Stimulated activated CD8-positive, alpha-beta memory T cell treated with anti-CD3 and anti-CD28 coated beads, Interleukin-15, amount 100 ng/mL, for 48 hours (primary cell): ENCODE measurements at places on chromosomes 4 and X.
A peak's percentile ranks its signal among the peaks of the same experiment; 100 is the strongest.

- DNase-seq, result peak; percentile 15
Measured at GRCh38 chr4:71186566-71187403, 152.0 kb upstream of the SLC4A4 start.

DNA sequence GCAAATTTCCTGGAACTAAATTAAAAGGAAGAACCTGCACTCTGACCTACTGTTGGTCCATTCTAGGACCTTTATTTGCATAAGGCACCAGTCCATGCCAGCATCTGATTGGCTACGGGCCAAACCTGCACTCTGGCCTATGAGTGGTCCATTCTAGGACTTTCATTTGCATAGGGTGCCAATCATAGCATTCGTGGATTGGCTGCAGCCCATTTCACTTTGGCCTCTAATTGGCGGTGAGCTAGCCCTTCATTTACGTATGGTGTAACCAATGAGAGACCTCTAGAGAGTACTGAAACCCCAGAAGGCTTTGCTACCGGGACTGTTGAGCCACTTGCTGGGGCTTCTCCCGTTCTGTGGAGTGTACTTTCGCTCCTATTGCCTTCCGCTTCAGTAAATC is 6.1 kb upstream of the RNF175 start:
- no peak for DNase-seq

DNA sequence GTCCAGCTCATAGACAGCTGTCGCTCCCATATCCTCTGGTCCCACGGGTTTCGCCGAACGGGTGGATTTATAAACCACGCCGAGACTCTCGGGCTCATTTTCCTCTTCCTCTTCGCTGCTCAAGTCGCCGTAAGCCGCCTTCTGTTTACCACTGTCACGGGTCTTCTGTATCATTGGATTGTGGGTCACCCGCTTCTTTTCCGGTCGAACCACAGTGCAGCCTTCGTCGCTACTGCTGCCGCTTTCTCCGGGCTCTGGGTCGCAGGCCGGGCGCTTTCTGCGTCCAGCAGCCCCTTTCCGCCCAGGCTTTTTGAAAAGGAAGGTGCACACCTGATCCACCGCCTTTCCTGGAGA is 311 bp downstream of the RNF113A start:
- DNase-seq, result no peak

DNA sequence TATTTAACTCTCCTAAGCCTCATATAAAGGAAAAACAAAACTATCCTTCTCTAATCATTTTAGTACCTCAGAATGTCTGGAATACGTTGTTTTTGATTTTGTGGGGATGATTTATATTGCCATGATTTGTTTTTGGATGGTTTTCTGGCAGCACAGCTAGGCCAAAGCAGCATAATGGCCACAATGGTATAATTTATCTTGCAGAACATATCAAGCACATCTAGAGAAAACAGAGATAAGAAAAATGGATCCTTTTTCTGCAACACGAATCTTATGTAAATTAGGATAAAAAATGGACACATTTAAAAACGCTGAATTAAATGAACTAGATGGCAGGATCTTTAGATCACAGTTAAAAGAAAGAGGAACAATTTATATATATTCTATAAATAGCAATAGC is 269.9 kb upstream of the FAT4 start:
- DNase-seq, result no peak

DNA sequence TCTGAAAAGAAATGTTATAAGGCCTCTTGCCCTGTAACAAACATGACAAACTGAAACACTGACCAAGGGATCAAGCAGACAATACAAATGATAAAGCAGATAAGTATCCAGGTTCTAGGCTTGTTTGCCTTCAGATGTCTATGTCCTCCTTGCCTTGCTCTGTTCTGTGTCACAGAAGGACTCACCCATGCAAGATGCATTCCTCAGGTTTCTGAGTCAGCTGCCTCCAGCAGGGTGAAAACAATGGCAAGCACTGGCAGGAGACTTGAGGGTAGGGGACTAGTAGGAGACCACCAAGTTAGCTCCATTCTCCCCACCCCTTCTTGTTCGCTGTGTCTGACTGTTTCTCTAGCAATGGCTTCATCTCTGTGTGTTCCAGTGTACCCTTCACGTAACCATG is 76.6 kb upstream of the CXXC4 start:
- no peak for DNase-seq

GRCh38 chr4:7358100-7358735 is 76.5 kb downstream of the PSAPL1 start:
- DNase-seq, result no peak

GRCh38 chrX:133085785-133086184 is 11.1 kb downstream of the USP26 start:
- DNase-seq, result no peak

- no peak for DNase-seq
Measured at GRCh38 chrX:142898164-142898563, 127.6 kb upstream of the SPANXN4 start.

- no peak for DNase-seq
Measured at GRCh38 chr4:123144616-123145015, 222.2 kb upstream of the NUDT6 start.

GRCh38 chr4:7197910-7198309 is 5.6 kb downstream of the SORCS2 start:
- no peak for DNase-seq

DNA sequence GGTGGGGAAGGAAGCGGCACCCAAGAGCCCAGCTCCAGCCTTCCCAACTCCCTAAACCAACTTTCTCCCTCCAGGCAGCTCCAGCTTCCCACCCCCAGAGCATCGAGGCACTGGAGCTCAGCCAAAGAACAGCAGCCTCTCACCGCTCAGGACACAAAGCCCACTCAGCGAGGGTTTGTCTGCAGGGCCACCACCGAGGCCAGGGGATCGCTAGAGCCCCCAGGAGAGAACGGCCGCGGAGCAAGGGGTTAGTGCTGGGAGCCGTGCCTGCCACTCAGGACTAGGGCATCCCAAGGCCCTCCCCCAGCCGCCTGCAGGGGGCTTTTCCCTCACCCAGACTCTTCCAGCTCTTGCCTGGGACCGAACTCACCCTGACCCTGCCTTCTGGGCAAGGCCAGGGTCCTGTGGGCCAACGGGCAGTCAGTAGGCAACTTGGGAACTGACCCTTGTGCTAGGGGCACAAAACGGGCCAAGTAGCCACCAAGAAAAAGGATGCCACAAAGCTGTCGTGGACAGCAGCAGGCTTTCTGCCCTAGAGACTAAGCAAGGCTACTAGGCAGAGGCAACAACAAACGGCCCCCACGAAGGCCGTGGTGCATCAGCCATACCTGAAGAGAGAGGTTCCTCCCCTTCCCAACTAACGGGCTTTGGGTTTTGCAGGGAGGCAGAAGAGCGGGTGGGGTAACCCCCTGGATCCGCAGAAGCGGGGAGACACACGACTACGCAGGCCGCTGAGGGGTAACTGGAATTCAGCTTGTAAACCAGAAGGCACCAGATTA is 2.3 kb downstream of the HCFC1 start:
- no peak for DNase-seq

- DNase-seq, result no peak
Measured at GRCh38 chrX:110519906-110520452, 161.3 kb downstream of the RTL9 start.

DNA sequence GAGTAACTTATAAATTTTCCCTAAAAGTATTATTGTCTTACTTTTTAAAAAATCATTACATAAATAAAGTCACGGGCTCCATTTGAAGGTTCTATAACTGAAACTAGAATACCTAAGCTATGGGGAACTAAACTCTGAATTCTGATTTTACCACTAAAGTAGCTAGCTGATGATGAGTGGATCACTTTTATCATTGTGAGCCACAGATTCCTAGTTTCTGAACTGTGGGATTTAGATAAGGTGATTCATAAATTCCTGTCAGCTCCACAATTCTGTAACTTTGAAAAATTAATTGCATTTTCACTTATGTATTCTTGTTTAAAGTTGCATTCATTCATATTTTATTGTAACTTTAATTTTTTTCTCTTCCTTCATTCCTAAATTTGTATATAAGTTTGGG is 540.9 kb downstream of the GBA3 start:
- DNase-seq, result no peak

DNA sequence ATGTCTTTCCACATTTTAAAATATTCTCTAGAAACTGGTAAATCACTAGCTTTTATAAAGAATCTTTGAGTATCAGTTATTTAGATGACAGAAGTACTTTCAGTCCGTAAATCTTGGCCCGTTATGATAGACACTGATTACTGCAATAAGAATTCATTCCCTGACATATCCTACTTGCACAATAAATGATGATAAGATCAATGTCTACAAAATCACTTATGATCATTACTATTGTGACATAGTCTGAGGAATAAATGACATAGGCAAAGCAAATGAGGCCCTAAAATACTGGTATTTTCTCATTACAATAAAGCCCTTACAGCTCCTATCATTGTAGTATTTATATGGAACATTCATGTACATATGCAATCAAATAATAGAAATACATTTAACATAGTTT is 6.6 kb upstream of the PDCL2 start:
- DNase-seq, result no peak

- DNase-seq, result no peak
Measured at GRCh38 chr4:168019921-168020320, 72.4 kb upstream of the ANXA10 start.

DNA sequence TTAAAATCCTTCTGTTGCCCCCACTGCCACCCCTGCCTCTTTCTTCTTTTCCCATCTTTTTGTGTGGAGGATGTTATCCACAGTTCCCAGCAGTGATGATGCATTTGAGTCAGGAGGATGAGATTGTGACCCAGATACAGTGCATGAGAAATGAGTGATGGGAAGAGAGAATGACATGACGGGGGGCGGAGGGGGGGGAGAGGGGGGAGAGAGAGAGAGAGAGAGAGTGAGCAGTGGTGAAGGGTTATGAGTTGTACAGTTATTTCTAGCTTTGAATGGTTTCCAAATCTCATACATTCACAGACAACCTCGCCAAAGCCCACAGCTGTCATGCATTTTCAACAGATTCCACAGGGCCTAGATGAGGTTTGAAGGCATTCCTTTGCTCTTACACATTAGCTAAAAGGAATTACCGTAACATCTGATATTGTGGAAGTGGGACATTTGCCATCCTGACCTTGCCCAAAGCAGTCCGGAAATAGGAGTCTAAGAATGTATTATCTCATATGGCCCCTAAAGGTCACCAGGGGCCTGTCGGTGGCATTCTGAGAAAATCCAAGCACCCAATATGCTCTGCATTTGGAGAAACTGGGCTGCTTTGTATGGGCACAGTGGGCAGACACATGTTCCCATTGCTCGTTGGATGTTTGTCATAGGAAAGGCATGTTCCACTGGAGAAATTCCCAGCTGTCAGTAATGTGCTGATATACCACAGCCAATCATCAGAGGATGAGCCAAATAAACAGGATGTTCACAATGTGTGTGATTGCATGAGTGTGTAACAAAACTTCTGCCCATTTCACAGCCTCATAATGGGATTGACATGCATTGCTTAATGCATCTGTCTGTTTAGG is 435.8 kb downstream of the SPRY1 start:
- no peak for DNase-seq

DNA sequence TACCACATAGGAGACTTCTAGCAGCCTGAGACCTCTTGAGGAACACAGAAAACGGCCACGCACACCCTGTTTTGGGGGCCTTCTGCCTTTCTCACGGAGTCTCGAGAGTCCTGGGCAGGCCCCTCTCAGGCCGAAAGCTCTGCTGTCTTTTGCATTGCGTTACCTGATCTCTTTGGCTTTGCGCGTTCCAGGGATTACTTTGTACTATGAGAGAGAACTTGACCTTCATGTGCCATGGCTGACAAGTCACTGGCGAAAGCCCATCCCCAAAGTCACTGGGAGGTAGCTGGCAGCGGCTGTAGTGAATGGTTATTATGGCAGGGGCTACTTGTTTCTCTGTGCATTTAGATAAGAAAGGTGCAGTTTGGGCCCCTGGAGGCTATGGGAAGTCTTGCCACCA is 8.0 kb upstream of the NAT8L start:
- no peak for DNase-seq

DNA sequence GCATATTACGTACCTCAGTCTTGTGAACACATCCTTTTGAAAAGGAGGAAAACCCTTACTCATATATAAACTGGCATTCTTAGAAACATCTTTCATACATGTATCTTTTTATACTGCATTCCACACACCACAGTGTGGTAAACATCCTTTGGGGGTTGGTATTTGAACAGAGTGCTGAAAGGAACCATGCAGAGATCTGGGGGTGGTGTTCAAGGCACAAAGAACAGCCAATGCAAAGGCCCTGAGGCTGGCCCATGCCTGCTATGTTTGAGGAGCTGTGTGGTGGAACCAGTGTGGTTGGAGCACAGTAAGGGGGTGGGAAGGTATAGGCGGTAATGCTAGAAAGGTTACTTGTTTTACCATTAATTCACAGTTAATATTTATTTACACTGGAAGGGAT is 2.0 kb downstream of the ELK1 start:
- no peak for DNase-seq

- no peak for DNase-seq
Measured at GRCh38 chrX:22689290-22689689, 310.5 kb upstream of the DDX53 start.

- DNase-seq, result no peak
Measured at GRCh38 chr4:140633124-140633523, 64.4 kb upstream of the UCP1 start.

DNA sequence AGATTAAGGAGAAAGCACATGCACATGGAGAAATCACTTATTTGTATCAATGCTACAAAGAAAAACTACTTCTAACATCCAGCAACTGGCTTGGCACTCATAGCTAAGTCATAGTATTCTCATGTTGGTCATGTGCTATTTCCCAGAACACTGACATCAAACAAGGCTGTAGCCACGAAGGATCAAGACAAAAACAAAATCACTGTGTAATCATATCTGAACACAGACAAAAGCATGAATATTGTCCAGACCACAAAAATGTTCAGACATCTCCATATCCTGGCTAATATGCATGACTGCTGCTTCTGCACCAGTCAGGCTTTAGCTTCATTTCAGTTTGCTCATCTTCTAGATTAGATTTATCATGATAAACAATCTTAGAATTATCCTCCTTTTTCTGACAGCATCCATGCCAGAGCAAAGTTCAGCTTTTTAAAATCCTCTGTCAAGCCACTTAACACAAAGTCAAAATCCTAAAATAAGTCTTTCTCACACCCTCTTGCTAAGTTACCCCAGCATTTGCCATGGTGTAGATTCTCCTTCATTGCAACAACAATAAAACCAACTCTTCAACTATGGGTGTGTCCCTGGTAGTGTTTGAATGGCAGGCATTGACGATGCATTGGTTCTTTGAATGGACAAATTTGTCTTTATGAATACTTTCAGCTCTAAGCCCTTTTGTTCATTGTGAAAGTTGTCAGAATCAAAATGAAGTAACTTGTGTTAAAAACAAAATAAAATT is 39.1 kb upstream of the NPFFR2 start:
- DNase-seq, result no peak

DNA sequence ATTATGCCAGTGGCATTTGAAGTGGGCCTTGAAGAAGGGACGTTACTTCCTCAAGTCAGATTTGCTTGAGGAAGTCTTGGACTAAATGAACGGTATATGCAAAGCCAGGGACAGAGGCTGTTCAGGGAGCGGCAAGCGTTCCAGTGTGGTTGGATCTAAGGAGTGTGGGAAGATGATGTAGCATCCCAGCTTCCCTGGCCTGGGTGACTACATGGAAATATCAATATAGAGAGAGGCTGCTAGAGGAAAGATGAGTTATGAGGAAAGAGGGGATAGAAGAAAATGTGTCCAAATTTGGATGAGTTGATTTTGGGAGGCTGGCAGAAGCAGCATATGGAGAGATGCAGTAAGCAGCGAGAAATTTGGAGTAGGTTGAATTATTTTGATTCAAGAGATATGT is 432.5 kb upstream of the TENM3 start:
- no peak for DNase-seq

- no peak for DNase-seq
Measured at GRCh38 chr4:156779042-156779441, 192.6 kb downstream of the PDGFC start.

GRCh38 chrX:136849395-136849794 is 31.1 kb downstream of the RBMX start:
- DNase-seq, result no peak
